ENCODE measurements at places on chromosomes 16 and 17.

- peak; percentile 1 for DNase-seq
These were observed 30.0 kb upstream of the RNF43 start for GRCh38 chr17:58447039-58447975.

- no peak for DNase-seq
These were observed 131.0 kb upstream of the N4BP1 start for GRCh38 chr16:48740964-48741363.

- no peak for DNase-seq
These were observed 744.7 kb upstream of the GOT2 start for GRCh38 chr16:59478838-59479237.

GRCh38 chr17:17062356-17062755 is 20.1 kb downstream of the MPRIP start:
- no peak for DNase-seq

- DNase-seq: no peak
These were observed 508.7 kb downstream of the KCNJ2 start for GRCh38 chr17:70677783-70678647.

GRCh38 chr16:54318941-54319340 is 32.4 kb upstream of the IRX3 start:
- DNase-seq: no peak

GRCh38 chr17:9239246-9239792 is 218.0 kb downstream of the NTN1 start:
- no peak for DNase-seq

DNA sequence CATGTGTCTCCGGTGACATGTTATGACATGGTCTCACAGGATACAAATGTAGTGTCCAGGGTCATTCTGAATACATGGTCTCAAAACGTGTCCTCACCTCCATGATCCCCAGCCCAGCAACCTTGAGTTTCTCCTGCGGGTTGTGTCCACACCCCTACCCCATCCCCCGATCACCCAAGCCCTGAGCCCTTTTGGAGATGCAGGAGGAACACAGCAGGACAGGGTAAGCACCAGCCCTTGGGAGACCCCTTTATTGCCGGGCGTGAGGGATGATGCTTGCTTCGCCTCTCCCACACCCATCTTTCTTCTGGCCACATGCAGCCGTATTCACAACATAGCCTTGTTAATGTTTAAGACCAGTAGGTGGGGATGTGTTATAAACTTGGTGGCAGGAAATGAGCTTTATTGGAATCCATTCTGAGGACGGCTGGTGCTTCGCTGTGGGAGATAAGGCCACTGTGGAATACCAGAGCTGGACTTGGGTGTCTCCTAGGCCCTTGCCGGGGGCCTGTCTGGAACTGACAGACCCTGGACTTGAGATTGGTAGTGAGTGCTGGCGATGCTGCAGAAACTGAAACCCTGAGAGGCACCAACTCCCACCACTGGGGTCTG is 5.5 kb downstream of the TMEM132E start:
- DNase-seq: no peak

GRCh38 chr17:50710025-50710424 is 2.3 kb upstream of the ANKRD40 start:
- DNase-seq: no peak

DNA sequence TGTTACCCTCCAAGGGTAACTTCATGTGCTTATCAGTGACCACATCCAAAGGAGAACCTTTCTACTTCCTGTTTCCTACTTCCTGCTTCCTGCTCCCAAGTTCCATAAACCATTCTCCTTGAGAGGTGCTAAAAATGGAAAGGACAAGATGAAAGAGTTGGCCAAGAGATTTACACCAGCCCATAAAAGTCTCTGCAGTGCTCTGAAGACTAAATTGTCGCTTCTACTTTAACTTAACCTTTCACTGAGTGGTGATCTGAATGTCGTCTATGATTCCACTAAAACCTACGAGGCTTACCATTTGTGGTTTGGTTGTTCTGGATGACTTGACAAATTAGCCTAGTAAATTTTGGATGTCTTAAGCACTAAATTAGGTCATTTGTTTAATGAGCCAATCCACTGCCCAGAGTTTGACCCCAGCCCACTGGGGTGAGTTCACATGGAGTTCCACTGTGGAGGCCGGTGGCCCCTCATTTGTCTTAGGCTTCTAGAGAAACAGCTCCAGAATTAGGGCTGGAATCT is 333.1 kb downstream of the FOXL1 start:
- DNase-seq: no peak

DNA sequence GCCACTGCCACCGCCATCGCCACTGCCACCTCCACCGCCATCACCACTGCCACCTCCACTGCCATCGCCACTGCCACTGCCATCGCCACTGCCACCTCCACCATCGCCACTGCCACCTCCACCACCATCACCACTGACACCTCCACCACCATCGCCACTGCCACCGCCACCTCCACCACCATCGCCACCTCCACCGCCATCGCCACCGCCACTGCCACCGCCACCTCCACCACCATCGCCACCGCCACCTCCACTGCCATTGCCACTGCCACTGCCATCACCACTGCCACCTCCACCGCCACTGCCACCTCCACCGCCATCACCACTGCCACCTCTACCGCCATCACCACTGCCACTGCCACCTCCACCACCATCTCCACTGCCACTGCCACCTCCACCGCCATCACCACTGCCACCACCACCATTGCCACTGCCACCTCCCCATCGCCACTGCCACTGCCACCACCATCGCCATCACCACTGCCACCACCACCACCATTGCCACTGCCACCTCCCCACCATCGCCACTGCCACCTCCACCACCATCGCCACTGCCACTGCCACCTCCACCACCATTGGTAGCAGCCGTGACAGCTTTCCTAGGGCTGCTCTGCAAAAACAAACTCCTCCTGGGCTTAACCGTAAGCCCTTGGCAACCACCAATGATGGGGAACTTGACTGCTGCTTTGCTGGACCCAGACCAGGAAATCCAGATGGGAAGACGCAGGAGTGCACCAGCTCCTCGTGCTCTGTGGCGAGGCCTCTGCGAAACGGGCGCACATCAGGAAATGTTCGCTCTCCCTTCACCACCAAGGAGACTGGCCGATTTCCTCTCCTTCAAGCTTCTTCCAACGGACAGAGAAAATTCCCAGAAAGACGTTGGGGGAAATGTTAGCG is 147.2 kb downstream of the RBFOX3 start:
- DNase-seq: no peak

- no peak for DNase-seq
These were observed 77.7 kb downstream of the RBFOX3 start for GRCh38 chr17:79533116-79533515.
